Astrocyte (in vitro differentiated cells and primary cell): ENCODE measurements at places on chromosomes 3 and 15. TPM values are rescaled to one million over a fixed set of nuclear protein-coding genes. Genes with fewer than 3 reads are reported as not detected.

Gene CLRN1
- total RNA-seq = not detected in 2 replicates

Gene DNAJB11
- total RNA-seq = 83.0 and 84.3 TPM in 2 replicates

Gene EXD1
- total RNA-seq = 0.07 TPM in 1 of 2 replicates, not detected in the other

Gene CD200
- 11.1 and 13.2 TPM in 2 replicates for total RNA-seq

Gene MIX23
- total RNA-seq = 43.2 and 46.6 TPM in 2 replicates

Gene SNURF
- 16.5 and 23.6 TPM in 2 replicates for total RNA-seq

Gene CPLX3
- total RNA-seq = not detected in 2 replicates

Gene TNFAIP8L3
- 1.1 and 1.8 TPM in 2 replicates for total RNA-seq

Gene SPSB4
- total RNA-seq = 0.94 and 2.2 TPM in 2 replicates

Gene CLSTN2
- total RNA-seq = 80.9 and 85.0 TPM in 2 replicates

Gene COX17
- total RNA-seq = 22.8 and 24.3 TPM in 2 replicates

Gene ZNF501
- 1.2 and 2.2 TPM in 2 replicates for total RNA-seq

Gene ZBBX
- 0.58 and 1.3 TPM in 2 replicates for total RNA-seq

Gene CYP1A1
- 0.58 and 0.91 TPM in 2 replicates for total RNA-seq

Gene SAMMSON
- total RNA-seq = not detected in 2 replicates

Gene BOC
- total RNA-seq = 20.2 TPM in 2 replicates

Gene PAQR5
- 0.87 and 1.2 TPM in 2 replicates for total RNA-seq

Gene RLBP1
- total RNA-seq = not detected in 2 replicates

- no peak for DNase-seq
Measured at GRCh38 chr3:81789691-81790090, 28.2 kb upstream of the GBE1 start.

GRCh38 chr15:67039384-67040075, 25.9 kb upstream of the SMAD3 start:
- no peak for DNase-seq

- no peak for DNase-seq
Measured at GRCh38 chr3:32455609-32456428, 46.8 kb downstream of the CMTM6 start.

DNA sequence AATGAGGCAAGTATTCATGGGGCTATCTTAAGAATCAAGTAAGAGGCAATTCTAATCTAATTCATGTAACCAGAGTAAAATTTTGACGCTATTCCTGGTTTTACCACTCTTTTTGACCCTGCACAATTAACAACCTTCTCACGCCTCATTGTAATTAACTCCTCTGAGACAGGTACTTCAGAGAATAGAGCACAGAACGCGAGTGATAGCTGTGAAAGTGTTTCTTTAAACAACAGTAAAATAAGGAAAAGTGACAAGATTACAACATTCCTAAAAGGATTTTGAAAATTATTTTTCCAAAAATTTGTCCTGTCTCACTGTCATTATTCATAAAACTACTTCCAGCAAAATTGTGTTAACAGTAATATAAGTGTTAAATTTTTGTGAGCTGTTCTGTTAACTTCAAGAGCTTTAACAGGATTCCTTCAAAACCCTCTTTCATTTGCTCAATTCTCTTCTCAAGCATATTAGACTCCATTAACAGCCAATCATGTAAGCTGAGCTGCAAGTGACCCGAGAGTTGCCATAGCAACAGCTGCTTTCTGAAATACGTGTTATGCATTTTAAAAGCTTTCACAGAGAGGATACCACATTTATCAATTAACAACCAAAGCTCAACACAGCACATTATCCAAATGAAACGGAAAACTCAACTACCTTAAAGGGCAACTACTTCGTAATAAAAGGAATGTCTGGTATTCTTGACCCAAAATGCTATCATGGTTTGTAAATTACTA, 93.1 kb downstream of the STAG1 start:
- DNase-seq = peak; percentile 94

GRCh38 chr3:137300703-137301102, 342.9 kb downstream of the IL20RB start:
- no peak for DNase-seq

GRCh38 chr3:185976977-185977678, 39.3 kb upstream of the TRA2B start:
- DNase-seq = peak; percentile 37

DNA sequence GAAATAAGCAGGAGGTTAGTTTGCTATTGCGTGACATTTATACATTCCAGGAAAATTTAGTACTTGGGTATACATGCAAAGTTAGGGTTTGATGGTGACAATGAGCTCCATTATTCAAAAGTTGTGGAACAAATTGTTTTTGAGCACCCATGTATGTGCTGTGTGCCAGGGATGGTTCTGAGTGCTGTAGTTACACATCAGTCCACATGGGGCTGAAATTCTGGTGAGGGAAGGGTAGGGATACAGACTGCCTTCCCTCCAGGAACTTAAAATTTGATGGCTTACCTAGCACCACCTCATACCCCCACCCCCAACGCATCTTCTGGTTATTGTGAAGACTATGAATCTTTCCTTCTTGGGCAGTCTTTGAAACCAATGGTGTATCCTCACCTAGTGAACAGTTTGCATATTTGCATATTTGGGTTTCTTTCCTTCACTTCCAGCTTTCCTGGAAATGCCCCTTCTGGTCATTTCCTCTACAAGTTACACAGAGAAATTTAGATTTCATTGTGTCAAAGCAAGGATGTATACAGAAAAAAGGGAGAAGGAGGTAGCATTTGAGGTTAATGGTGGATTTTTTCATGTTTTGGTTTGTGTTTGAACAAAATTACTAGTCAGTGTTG, 222.0 kb upstream of the IL12A start:
- no peak for DNase-seq

GRCh38 chr3:130539005-130539404, 22.0 kb downstream of the COL6A6 start:
- DNase-seq = no peak

DNA sequence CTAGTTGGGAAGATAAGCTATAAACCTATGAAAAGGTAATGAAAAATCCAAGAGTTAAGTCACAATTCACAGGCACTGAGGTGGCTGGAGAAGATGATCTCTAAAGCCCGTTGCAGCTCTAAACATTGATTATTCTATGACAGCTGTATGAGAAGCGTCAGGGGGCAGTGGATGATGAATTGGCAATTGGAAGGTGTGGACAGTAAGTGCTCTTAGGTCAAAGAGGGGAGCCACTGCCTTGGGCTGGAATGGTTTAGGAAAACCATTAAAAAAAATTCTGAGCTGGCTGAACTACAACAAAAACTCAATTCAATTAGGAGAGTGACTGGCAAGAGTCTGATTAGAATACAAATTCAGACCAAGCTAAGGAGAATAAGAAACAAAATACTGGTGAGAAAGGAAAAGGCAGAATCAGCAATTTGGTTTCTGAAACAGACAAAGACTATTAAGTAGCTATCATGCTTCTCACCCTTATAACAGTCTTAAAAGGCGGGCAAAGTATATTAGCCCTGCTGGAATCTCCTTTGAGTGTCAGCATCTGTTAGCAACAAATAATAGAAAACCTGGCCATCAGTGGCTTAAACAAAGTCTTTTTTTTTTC, 8.8 kb upstream of the NMD3 start:
- DNase-seq = no peak

DNA sequence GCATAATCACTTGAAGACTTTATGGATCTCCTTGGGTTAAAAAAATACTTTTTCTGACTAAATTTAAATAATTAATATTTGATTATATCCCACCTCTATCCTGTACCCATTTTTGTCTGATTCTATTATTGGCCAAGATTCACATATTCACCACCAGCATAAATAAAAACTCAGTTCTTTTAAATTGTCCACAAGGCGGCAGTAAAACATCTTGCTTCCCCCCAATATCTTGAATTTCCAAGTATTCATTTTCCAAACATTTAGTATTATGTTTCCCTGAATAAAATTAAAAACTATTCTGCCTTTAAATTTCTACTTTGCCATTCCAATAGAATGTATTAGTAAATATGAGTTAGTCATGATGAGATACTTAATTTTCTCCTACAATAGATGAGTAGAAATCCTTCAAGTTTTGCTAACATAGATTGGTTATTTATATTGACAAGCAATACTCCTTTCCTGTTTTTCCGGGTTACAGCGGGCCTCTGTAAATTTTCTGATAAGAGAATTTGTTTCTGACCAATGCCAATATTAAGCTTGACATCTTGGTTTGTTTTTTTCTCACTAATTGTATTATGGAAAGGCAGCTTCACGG, 218.7 kb upstream of the MDFIC2 start:
- DNase-seq = peak; percentile 11

GRCh38 chr3:161038725-161039124, 66.4 kb downstream of the B3GALNT1 start:
- peak; percentile 84 for DNase-seq

GRCh38 chr3:183637106-183637486, 1.7 kb downstream of the KLHL24 start:
- DNase-seq = no peak

DNA sequence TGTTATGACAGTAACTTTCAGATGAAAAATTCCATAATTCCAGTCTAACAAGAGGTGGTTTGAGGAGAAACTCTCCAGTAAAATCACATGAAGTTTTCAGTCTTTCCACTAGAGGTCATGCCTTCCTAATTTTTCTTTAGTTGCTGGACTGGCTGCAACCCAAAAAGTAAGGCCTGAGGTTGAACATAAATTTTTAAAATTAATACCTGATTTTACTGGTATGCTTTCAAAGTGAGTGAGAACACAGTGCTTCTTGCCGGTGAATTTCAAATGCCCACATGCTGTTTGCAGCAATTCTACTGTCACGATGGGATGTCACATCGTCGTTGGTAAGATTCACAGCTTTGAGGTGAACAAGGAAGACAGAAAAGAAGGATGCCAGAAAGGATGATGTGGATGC, 89.0 kb upstream of the FGF12 start:
- no peak for DNase-seq

- no peak for DNase-seq
Measured at GRCh38 chr3:69405067-69405466, 19.2 kb upstream of the FRMD4B start.

GRCh38 chr3:190502946-190503345, 10.9 kb upstream of the IL1RAP start:
- no peak for DNase-seq

- DNase-seq = peak; percentile 61
Measured at GRCh38 chr3:147921051-147921450, 511.9 kb downstream of the ZIC1 start.

GRCh38 chr3:62187022-62187431, 186.3 kb downstream of the FEZF2 start:
- DNase-seq = no peak

GRCh38 chr3:135158520-135158919, 363.5 kb downstream of the EPHB1 start:
- DNase-seq = no peak

GRCh38 chr3:48652923-48653715, 9.6 kb downstream of the CELSR3 start:
- DNase-seq = no peak

GRCh38 chr3:146326875-146327543, 76.1 kb upstream of the PLSCR4 start:
- DNase-seq = peak; percentile 51

GRCh38 chr15:66599536-66600239, 33.9 kb upstream of the LCTL start:
- no peak for DNase-seq

DNA sequence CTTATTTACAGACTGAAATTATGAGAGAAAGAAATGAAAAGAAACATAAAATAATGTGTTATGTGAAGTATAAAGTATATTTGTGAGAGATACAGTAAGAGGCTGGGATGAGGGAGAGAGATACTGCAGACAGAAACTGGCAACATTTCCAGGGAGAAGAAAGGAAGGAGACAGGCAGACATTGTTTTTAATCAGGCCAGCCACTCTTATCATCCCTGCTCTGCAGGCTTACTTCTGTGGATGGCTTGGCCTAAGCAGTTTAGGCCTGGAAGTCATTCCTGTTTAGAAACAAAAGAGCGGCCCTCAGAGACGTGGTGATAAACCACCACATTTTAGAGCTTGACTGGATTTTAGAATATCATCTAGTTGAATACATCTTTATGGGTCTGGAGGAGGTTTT, 12.4 kb downstream of the PCCB start:
- no peak for DNase-seq

DNA sequence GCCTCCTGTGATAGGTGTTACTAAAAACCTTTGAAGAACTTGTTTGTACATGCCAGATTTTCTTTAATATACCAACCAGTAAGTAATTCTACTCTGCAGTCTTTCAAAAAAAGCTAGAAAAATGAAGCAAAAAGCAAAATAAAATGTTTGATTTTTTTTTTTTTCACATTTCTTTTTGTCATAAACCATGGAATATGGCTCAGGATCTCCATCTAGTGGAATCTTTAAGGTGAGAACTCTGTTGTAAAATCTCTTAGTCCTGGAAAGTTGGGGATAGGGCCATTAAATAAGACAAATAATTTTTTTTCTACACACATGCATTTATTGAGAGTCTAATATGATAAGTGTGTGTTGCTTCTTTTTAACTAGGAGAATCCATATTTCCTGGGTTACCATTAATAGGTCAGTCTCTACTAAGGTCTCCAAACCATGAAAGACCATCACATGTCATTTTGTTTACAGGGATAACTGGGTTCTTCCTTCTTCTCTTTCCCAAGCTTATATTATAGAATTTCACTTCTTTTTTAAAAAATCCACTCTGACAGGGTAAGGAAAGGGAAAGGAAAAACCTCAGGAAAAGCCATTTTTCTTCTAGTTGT, 84.6 kb downstream of the SLC9A9 start:
- no peak for DNase-seq

DNA sequence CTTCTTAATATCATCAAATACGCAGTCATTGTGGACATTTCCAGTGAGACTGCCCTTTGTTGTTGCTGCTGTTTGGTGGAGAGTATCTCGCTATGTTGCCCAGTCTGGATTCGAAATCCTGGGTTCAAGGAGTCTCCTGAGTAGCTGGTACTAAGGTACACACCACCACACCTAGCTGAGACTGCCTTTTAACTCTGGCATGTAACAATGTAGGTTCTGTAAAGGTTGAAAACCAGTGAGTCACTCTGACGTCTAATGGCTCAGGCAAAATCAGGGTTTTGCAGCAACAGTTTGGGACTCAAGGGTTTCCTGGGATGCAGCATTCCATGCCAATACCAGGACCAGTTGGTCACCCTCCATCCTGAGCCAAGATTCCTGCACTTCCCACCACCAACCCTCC, 52.2 kb downstream of the AQP9 start:
- DNase-seq = no peak

GRCh38 chr15:61798631-61799030, 261.6 kb downstream of the VPS13C start:
- no peak for DNase-seq

- no peak for DNase-seq
Measured at GRCh38 chr15:74664670-74665069, 31.2 kb downstream of the EDC3 start.

GRCh38 chr3:52279596-52279995, 1.1 kb upstream of the WDR82 start:
- DNase-seq = no peak

DNA sequence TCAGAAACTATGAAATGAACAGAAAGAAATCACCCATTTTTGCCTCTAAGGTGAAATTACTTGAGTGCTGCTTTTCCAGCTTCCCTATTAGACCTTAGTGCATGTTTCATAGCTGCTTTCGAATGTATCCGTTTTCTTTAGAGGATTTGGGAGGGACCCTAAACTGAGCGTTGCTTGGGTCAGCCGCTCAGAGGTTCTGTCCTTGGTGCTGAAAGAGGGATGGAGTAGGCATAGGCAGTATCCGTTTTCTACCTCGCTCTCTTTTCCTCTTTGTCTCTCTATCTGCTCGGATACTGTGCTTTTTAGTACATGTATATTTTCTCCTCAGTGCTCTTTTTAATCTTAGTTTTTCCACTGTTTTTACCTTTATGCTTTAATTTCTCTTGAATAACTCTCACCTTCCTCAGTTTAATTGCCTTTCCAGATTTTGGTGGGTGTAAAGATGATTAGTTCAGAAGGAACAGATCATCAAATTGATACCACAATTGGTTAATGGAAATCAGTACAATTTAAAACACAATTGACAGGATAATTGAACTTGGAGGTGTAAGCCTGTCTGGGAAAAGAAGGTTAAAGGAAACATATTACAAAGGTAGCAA, at the start of gene DRD3:
Gene DRD3 (minus strand): TSS at position 283 of the 599 bp plus-strand sequence. CDS start 7,060 bp downstream, outside the sequence.
- peak; percentile 34 for DNase-seq
